ENCODE measurements at places on chromosomes 2 and 18.
A peak's percentile ranks its signal among the peaks of the same experiment; 100 is the strongest.

- ATAC-seq, result no peak
Observed at GRCh38 chr2:2686222-2686621, 355.1 kb upstream of the MYT1L start.

DNA sequence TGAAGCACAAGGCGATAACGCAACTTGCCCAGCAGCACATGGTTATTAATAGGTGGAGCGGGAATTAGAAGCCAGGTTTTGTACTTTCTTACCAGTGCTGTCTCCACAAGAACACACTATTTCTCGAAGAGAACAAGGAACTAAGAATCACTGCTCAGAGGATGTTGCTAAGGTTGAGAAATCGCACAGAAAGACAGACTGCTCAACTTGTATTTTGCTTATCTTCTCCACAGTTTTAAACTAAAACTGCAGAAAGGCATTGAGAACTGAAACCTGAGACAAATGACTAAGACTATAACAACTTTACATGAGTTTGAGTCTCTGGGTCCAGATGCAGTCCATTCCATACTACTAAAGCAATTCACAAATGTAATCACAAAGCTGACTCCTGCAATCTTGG, 6.2 kb downstream of the PRKD3 start:
- peak; percentile 69 for ATAC-seq

- ATAC-seq, result peak; percentile 75
Observed at GRCh38 chr2:217279556-217279955, 419.7 kb upstream of the TNP1 start.

GRCh38 chr2:158217593-158217992, 115.9 kb downstream of the UPP2 start:
- no peak for ATAC-seq

- peak; percentile 81 for ATAC-seq
Observed at GRCh38 chr2:134120733-134121630, 132.9 kb upstream of the MGAT5 start.

DNA sequence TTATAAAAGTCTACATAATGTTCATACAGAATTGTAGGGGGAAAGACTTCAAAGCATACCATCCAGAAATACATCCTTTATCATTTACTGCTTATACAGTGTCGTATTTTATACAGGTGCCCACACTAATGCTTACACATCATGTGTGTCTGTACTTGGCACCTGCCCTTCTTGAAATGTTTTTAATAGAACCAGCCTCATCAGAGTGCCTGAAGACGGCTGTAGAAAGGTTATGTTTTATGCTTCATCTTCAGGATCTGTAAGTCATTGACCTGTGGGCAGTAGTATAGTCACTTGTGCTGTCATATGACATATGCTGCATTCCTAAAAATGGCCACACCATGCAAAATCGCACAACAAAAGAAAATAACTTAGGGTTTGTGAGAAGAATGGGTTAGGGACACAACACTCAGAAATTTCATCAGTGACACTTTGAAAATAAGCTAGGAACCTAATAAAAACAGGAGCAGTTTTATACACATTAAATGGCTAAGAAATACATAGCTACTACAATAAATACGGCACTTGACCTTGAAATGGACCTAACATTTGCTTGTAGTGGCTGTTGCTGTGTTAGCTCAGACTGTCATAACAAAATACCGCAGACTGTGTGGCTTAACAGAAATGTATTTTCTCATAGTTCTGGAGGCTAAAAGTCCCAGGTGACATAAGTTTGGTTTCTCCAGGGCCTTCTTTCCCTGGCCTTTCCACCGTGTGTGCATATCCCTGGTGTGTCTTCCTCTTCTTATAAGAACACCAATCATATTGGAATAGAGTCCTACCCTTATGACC, 112.6 kb downstream of the CERS6 start:
- ATAC-seq, result no peak

DNA sequence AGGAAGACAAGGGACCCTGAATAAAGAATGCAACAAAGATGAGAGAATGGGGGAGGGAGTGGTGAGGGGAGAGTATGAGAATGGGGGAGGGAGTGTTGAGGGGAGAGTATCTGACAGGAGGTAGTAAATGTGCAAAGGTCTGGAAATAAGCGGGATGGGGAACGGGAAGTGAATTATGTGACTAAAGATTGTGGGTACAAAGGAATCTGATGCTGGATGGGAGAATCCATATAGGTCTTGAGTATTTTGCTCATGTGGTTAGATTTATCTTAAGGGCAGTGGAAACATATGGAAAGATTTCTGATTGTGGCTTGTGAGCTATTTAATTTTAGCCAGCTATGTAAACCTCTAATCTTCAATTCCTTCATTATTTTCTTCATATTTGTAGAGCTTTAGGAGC, 593.4 kb downstream of the DCC start:
- no peak for ATAC-seq

GRCh38 chr2:176240301-176240700, 28.9 kb upstream of the MTX2 start:
- ATAC-seq, result no peak

DNA sequence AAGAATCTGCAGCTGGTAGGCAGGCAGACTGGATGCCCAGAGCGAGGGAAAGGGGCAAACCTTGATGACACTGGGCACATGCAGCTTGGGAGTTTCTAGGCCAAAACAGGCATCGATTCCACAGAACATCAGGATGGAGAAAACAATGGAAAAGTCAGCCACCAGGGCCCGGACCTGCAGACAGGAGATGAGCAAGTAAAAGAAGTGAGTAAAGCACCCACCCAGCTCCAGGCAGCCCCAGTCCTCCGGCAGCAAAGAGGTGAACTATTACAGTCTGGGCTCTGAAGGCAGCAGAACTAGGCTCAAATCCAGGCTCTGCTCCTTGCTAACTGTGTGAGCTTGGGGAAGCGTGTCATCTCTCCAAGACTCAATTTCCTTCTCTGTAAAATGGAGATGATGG, 36.6 kb downstream of the MTHFD2 start:
- ATAC-seq, result no peak

DNA sequence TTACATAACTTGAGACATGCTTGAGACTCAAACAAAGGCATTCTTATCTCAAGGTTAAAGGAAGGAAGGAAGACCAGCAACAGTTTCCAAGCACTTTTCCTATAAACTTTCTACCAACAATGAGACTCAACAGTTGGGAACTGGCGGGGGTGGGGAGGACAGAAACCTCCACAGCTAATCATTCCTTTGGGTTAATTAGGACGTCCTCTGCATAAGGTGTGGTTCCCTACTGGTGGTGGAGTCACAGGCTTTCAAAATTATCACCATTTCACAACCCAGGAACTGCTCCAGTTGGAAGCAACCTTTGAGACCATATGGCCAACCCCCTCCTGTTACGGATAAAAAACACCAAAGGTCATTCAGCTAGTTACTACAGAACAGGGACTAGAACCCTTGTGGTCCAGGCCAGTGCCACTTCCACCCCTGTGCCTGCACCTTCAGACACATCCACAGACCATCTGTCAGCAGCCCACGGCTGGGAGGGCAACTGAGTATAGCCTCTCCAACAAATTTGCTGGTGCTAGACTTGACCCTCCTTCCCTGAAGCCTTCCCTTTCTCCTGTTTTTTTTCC, 30.1 kb upstream of the ATL2 start:
- ATAC-seq, result no peak

DNA sequence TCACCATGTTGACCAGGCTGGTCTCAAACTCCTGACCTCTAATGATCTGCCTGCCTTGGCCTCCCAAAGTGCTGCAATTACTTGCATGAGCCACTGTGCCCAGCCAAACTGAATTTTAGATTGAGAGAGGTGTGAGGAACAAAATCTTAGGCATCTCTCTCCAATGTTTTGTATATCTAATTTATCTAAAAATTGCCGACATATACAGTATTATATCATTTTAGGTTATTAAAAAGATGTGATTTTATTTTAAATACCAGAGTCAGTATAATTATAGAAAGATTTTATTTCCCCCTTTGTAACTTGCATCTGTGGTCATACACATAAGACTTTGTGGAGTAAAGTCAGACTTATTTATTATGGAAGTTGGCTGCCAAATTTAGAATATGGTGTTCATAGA, 10.1 kb downstream of the PMS1 start:
- ATAC-seq, result no peak

DNA sequence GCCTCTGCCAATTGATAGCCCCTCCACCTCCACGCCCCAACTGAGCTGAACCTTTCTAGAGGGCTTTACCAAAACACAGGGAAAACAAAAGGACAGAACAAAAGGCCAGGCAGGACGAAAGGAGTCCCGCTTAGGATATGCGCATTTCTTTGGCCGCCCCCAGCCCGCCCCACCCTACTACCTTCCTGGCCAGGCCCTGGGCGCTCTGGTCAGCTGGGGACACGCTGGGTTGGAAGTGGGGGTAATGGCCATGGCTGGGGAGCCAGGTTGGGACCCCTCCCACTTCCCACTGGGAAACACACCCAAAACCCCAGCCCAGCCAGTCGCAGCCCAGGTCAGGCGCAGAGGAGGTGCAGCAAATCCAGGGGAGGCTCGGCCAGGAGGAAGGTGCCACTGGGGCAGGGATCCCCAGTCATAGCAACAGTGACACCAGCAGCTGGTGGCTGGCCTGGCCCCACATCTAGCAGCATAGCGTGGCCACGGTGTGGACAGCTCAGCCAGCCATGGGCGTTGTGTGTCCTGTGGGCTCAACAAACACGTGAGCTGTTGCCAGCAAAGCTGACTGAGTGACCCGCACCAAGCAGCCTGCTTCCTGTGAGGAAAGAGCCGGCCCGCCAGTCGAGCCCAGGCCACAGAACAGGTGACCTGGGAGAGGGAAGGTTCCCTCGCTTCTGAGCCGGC, 24.6 kb upstream of the B3GNT7 start:
- ATAC-seq, result no peak

DNA sequence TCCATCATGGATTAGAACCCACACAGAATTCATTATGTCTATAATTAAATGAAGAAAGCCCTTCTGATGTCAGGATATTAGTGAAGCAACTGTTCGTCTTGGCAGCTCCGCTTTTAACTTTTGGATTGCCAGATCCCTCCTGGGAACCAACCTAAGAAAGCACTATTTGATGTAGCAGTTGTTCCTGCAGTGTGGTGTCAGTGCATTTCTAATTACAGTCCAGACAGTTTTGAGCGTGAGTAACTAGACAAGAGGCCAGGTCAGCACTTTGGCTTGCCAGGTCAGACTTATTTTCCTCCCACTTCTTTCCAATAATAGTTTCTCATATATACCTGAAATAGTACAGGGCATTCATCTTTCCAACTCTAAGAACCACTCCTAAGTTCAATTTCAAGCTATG, 13.8 kb downstream of the NRXN1 start:
- ATAC-seq, result no peak

DNA sequence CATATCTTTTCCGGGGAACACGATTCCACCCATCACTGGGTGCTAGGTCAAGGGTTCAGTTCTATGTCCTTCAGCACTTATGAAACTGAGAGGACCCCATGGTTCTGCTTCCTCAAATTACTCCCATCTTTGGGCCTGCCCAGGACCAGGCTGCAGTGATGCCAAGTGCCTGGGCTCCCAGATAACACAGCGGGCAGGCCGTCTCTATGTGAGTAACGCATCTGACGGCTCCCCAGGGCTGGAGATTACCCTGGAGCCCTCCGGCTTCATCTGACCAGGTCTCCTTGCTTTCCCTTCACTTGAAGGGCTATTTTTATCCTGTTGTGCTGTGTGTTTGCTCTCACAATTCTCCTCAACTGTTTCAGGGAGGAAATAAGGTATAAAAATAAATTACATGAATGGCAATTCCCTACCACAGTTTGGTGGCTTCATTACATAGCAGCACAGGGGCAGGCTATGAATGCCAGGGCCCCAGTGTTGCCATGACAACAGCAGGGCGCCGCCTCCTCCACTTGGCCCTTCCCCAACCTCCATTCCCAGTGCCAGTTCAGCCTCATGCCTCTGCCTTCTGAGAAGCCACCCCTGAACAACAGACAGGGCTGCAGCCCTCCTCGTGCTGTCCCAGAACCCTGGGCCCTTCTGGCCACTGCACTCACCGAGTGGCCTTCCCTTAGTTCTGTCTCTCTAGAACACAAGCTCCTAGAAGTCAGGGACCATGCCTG, 25.4 kb upstream of the TMEM131 start:
- ATAC-seq, result no peak

DNA sequence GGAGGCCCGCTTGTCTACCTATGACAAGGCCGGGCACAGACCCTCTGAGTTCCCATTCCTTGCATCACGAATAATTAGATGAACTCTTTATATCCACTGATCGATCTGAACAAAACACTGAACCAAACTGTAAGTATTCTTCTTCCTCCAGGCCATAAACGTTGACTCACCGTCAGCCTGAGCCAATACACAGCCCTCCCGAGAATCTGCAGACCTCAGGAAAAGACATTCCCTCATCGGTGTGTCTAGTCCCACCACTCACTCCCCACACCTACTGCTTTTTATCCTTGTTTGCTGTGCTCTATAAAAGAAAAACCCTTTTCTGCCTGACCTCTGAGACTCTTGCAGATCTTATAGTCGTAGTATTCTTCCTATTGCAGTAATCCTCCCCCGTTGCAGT, 41.0 kb downstream of the TMEM87B start:
- ATAC-seq, result no peak

DNA sequence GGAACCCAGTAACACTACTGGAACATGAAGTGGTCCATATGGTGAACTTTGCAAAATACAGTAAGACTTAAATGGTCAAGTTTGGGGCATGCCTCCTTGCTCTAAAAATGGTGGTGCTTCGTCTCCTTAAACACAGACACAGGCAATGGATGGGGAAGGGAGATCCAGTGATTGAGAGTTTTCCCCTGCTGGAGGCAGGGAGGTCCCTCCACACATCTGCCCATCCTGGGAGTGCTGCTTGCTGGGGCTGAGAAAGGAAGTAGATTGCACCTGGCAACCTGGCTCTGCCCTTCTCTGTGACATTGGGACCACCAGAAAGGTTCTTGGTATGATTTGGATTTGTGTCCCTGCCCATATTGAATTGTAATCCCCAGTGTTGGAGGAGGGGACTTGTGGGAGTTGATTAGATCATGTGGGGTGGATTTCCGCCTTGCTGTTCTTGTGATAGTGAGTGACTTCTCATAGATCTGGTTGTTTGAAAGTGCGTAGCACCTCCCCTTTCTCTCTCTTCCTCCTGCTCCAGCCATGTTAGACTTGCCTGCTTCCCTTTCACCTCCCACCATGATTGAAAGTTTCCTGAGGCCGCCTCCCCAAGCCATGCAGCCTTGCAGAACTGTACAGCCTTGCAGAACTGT, 35.4 kb upstream of the SKOR2 start:
- no peak for ATAC-seq

GRCh38 chr18:7778181-7778580, 211.1 kb downstream of the PTPRM start:
- no peak for ATAC-seq

- no peak for ATAC-seq
Observed at GRCh38 chr2:172062402-172063004, 22.8 kb upstream of the DLX1 start.

All from SK-N-SH treated with all-trans-retinoic acid at 6 μM for 48 hours (cell line).